HFFc6 (cell line): ENCODE measurements at places on chromosomes 4 and X.

DNA sequence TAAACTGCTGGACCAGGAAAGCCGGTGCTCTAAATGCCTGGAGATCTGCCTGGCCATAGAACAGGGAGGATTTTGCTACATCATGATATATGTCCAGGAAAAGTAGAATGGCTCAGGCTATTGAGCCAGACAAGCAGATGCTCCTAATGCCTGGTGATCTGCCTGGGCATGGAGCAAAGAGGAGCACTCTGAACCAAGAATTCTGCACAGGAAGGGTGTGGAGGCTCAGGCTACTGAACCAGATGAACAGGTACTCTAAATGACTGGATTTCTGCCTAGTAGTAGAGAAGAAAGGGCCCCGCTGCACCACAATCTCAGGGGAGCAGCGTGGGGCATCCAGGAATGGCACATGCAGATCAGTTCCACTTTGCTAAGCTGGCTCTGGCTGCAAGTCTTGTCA, 607.9 kb downstream of the ANKRD50 start:
- DNase-seq, result no peak

- DNase-seq, result no peak
These were observed 285.5 kb downstream of the CRLF2 start for GRCh38 chrX:926991-927390.

GRCh38 chr4:101035487-101035886, 311.8 kb downstream of the PPP3CA start:
- no peak for DNase-seq

DNA sequence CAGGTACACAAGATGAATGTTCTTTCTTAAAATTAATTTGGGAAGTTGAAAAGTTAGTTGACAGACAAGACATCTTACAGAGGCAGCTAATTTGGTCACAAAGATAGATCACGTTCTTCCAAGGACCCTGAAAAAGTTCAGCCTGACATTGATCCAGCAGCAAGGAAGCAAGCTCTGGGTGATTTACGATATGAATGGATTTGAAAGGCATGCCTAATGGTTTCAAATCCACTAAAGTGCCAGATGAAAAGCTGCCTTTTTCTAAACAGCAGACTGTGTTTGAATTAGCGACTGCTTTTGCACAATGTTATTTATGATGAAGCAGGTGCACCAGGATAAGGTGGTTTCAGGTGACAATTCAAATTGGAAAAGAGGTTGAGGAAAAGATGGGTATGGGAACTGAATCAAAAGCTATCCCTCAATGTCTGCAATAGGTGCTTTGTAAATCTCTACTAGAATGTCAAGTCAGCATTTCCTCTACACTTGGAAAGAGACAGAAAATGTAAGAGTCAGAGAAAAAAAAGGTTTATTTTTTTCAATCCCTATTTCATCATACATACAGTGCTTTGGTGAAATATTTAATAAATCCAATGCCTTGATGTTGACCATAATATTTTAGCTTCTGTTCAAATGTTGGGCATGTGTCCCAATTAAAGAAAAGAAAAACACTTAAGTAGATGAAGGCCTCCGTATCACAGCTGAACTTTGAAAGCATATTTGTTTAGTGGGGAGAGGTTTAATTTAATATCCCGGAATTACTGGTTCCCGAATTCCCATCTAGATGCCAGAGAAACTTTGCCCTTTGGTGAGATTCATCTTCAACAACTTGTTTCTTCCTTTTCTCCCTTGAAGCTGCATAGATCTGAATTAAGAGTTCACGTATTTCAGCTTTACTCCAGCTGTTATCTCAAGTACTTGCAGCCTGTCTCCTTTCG, 6.0 kb downstream of the RASGEF1B start:
- no peak for DNase-seq

DNA sequence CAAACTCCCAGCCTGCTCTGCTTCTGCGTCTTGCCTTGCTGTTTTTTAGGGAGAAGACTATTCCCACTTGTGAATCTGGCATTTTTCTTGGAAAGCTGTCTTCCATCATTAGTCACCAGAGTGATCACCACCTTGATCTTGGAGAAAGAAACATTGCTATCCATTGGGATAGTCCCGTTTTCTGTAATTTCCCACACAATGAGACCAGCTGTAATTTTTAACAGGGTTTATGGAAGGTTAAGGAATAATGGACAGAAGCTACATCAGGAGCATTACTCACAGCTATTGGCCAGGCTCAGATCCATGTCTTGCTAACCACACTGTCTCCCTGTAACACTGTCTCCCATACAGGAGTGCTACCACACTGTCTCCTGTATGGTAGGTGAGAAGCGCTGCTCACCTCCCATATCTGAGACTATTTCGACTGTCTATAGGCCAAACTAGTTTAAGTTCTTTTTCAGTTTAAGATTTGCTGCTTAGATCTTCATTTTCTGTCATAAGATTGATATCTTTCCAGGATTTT, 523.0 kb downstream of the SPRY1 start:
- no peak for DNase-seq

DNA sequence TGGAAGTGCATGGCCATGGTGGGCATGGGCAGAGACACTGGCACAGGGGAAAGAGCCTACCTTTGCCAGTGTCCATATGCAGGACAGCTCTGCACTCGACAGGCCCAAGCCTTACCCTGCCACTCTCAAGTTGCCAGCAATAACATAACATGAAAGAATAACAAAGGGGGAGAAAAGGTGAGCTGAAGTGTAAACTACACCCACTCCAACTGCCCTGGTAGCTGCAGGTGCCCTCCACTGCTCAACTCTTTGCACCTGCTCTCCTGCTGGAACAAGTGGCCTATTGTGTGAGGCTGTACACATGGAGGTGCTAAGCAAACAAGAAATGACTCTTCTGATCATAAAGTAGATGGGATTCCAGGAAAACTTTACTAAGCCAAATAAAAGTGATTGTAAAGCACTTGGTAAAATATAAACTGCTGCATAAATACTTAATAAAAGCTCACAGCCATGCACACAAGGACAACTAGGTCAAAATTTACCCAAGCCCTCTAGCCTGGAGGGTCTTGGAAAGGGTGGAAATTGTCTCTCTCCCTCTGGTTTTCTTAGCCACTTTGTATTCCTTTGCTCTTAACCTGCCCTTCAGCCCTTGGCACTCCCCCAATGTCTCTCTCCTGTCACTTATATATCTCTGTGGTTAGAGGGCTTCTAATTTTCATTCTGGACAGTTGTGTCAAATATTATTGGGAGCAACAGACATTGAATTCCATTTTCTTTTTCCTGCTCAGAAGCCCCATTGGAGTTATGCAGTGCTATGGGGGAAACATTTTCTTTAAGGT, 261.2 kb upstream of the GPC4 start:
- no peak for DNase-seq

DNA sequence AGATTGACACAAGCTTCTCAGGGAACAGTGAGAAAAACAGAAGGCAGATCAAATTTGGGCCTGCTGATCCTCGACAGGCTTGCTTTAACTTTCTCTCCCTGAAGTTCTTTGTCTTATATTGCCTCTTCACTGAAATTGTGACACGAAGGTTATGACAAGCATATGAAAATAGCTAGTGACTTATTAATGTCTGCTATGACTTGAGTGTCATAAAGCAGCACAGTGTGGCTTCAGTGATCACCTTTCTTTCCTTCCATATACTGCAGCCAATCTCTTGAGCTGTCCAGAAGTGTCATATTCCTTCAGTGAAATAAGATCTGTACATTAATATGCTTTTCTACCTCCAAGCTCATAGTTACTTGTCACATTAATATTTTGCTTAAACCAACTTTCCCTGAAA, 870.2 kb downstream of the C4orf33 start:
- DNase-seq, result no peak

GRCh38 chr4:39893693-39894072, 84.0 kb downstream of the PDS5A start:
- no peak for DNase-seq

DNA sequence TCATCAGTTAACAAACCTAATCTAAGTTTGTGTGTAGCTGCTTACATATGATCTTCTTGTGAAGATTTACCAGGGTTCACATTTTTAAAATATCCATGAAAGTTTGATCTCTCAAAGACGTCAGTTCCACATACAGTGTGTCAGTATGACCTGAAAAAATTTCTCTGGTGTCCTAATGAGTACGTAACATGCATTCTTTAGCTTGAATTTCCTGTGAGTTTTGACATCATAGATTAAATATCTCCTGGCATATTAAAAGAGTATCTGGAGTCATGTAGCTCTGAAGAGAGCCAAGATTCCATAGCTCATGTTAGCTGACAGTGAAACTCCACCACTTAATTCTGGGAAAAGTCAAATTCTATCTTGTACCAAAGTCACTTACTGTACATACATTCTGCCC, 43.9 kb upstream of the PDLIM5 start:
- DNase-seq, result no peak
